ENCODE measurements at places on chromosomes 6 and 20.

- DNase-seq, result no peak
Observed at GRCh38 chr20:19473922-19474286, 261.5 kb downstream of the SLC24A3 start.

- no peak for DNase-seq
Observed at GRCh38 chr6:49453221-49453620, 9.8 kb downstream of the MMUT start.

GRCh38 chr6:21869085-21869771 is 275.7 kb downstream of the SOX4 start:
- no peak for DNase-seq

GRCh38 chr6:46719099-46719498 is 16.1 kb downstream of the PLA2G7 start:
- DNase-seq, result no peak

DNA sequence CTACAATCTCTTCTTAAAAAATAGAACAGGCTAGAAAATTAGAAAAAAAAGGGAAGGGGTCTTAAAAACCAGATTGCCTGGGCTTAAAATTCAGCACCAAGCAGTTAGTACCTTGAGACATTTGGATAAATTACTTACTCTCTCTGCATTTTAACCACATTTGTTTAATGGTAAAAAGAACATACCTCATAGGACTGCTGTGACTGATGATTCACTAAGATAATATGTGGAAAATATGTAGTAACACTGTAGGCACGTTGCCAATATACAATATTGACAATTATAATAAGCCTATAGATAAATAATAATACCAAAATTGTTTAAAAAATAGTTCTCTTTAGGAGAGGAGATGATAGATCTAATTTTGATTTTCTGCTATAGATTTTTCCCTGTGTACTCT is 750.4 kb downstream of the TENT5A start:
- no peak for DNase-seq

All from NCI-H1105 (cell line).